ENCODE measurements at places on chromosomes 5 and 9. TPM values are rescaled to one million over a fixed set of nuclear protein-coding genes. Genes with fewer than 3 reads are reported as not detected.

Gene BTNL3
- total RNA-seq, result not detected

Gene LCN1
- total RNA-seq, result not detected

Gene SPINK13
- not detected for total RNA-seq

Gene PCDHGA7
- 0.79 TPM for total RNA-seq

Gene WWC1
- total RNA-seq, result 100 TPM

Gene LCN15
- total RNA-seq, result 0.26 TPM

Gene KIF20A
- 46.6 TPM for total RNA-seq

Gene PCDHGA11
- total RNA-seq, result not detected

Gene SPATA31A3
- not detected for total RNA-seq

Gene MED27
- 35.4 TPM for total RNA-seq

Gene KIF12
- total RNA-seq, result 2.3 TPM

Gene BRIX1
- 58.3 TPM for total RNA-seq

Gene IL9
- total RNA-seq, result not detected

Gene ENTREP1
- total RNA-seq, result 0.62 TPM

Gene FBP1
- total RNA-seq, result 0.13 TPM

Gene AIF1L
- 1.4 TPM for total RNA-seq

Gene PCDHB10
- total RNA-seq, result not detected

Gene DCAF12
- total RNA-seq, result 44.7 TPM

Gene TLR4
- total RNA-seq, result 0.13 TPM

Gene LMX1B
- total RNA-seq, result 0.67 TPM

Gene NRARP
- 4.6 TPM for total RNA-seq

Gene DPYSL3
- 16.2 TPM for total RNA-seq

Gene HMCN2
- not detected for total RNA-seq

Gene IFNA10
- total RNA-seq, result not detected

Gene SLC6A18
- total RNA-seq, result not detected

Gene CATSPER3
- total RNA-seq, result 0.40 TPM

Gene BHMT2
- total RNA-seq, result not detected

Gene GTF2H2C
- 29.8 TPM for total RNA-seq

Gene BTNL8
- not detected for total RNA-seq

Gene HSPA5
- 388 TPM for total RNA-seq

Gene MORN5
- total RNA-seq, result not detected

Gene NTRK2
- 0.04 TPM for total RNA-seq

Gene SLC6A7
- total RNA-seq, result not detected

Gene GFI1B
- total RNA-seq, result not detected

Gene GPRIN1
- 10.3 TPM for total RNA-seq

Gene SLC30A5
- 38.5 TPM for total RNA-seq

Gene FGD3
- 0.36 TPM for total RNA-seq

Gene STPG3
- total RNA-seq, result not detected

Gene ANKRD33B
- total RNA-seq, result 12.8 TPM

Gene ARID3C
- total RNA-seq, result not detected

Gene BAAT
- total RNA-seq, result 0.57 TPM

Measured in A549 treated with ZK216348 at 1 μM for 4 hours (cell line).